Stimulated activated CD4-positive, alpha-beta T cell treated with anti-CD3 and anti-CD28 coated beads, TNF-alpha, amount 100 ng/mL, for 24 hours (primary cell): ENCODE measurements at places on chromosomes 16 and 17.

DNA sequence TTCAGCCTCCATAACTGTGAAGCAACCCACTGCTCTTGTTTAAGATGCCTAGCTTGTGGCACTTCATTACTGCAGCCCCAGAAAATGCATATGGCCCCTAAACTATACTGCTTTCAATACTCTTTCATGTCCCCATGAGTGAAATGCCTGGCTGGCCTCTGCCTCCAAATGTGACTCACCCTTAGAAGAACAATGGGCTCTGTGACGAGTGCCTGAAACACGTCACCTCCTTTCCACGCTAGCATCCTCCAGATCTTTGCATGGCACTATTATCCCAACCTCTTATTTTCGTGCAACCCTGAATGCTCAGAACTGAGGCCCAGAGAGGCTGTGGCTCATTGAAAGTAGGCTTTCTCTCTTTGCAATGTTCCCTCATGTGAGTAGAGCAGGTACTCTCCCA lies 233.1 kb downstream of the CBLN1 start:
- no peak for DNase-seq

GRCh38 chr17:43517161-43517560 lies 29.0 kb downstream of the ETV4 start:
- no peak for DNase-seq

GRCh38 chr17:13513039-13513405 lies 88.7 kb downstream of the HS3ST3A1 start:
- DNase-seq, result no peak

DNA sequence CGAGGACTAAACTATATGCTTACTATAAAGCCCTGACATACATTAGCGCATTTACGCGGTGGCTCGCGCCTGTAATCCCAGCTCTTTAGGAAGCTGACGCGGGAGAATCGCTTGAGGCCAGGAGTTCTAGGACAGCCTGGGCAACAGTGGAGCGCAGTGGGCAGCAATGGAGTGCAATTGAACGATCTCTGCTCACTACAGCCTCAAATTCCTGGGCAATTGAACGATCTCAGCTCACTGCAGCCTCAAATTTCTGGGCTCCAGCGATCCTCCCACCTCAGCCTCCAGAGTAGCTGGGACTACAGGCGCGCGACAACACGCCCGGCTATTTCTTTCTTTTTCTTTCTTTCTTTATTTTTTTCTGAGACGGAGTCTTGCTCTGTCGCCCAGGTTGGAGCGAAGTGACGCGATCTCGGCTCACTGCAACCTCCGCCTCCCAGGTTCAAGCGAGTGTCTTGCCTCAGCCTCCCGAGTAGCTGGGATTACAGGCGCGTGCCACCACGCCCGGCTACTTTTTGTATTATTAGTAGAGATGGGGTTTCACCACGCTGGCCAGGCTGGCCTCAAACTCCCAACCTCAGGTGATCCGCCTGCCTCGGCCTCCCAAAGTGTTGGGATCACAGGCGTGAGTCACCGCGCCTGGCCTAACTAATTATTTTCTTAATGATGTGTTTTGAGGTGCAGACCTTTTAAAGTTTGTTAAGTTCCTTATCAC lies 506 bp upstream of the COG7 start:
- DNase-seq, result no peak

- no peak for DNase-seq
Observed at GRCh38 chr17:30969989-30970830, 629 bp upstream of the RNF135 start.

- no peak for DNase-seq
Observed at GRCh38 chr16:82043680-82044584, 8.9 kb downstream of the HSD17B2 start.

DNA sequence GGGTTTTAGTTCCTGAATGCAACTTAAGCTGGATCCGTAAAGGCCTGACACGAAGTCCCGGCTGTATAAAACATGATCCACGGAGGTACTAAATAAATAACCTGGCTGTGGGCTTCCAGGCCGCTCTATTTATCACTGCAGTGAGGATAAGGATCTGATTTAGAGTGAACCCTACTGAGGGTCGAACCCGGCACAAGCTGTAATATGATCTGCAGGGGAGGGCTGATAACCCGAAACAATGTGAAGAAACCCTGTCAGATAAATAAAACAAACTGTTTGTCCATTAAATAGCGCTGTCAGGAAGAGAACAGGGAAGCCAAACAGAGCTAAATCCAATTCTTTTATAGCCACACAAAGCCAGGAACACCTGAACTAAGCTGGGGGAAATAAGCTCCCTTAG lies 375.6 kb upstream of the SALL1 start:
- no peak for DNase-seq

GRCh38 chr17:28333083-28333746 lies 2.1 kb downstream of the IFT20 start:
- DNase-seq, result no peak

GRCh38 chr16:963913-964312 lies 6.9 kb downstream of the LMF1 start:
- no peak for DNase-seq

- DNase-seq, result no peak
Observed at GRCh38 chr16:89040391-89040790, 53.3 kb upstream of the ACSF3 start.

- DNase-seq, result no peak
Observed at GRCh38 chr16:5709889-5710288, 612.3 kb upstream of the EEF2KMT start.

DNA sequence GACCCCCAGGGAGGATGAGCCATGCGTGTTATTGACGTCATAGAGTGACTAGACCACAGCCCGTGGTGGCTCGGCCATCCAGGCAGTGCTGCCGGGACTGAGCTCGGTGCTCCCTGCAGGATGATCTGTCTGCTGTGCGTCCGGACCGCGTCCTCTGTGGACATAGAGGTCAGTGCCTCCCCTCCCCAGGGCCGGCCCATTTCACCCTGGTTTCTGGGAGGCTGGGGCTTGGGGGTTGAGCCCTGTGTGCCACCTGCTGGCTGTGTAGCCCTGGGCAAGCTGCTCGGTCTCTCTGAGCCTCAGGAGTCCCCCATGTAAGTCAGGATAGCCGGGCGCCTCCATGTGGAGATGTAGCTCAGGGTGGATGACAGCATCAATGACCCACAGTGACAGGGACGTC lies 8.3 kb downstream of the TSC2 start:
- DNase-seq, result no peak

GRCh38 chr16:12096157-12096777 lies 119.7 kb downstream of the SNX29 start:
- no peak for DNase-seq

GRCh38 chr17:36510636-36511035 lies 24.0 kb downstream of the MYO19 start:
- no peak for DNase-seq

DNA sequence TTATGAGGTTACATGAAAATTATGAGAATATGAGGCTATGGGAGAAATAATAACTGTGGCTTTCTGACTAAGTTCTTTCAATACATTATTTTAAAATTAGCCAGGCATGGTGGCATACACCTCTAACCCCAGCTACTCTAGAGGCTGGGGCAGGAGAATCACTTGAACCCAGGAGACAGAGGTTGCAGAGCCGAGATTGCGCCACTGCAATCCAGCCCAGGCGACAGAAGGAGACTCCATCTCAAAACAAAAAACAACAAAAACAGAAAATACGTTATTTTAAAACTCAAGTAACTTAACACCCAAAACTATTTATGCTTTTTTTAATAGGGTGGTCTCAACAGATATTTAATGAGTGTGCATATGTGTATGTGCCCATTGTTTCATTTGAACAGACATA lies 2.4 kb upstream of the RFFL start:
- DNase-seq, result no peak

DNA sequence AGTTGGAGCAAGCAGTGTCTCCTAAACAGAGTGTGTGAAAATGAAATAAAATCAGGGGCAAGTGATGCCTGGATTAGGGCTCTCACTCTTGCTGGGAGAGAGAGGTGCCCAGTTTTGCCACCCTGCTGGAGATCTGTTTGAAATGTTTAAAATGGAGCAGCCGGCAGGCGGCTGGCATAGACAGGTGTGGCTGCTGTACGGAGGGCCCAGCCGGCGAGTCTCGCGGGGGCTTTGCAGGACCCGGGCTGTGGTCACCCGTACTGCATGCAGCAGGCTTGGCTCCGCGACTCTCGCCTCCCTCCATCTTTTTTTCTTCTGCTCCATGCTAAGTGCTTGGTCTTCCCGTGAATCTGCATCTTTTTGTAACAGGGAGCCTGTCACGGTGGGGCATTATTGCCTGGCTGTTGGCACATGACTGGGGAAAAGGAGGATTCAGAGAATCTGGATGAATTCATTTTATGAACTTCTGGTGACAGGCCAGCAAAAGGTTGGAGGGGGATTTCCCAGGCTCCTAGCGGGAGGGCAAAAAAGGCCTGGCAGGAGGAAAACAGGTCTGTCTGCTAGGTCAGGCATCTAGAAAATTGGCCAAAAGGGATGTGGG lies 1.8 kb downstream of the ZNRF1 start:
- no peak for DNase-seq

- DNase-seq, result no peak
Observed at GRCh38 chr16:35797811-35798210, 2338.4 kb downstream of the TP53TG3F start.

- no peak for DNase-seq
Observed at GRCh38 chr16:75234856-75235696, 16.3 kb downstream of the CTRB1 start.

DNA sequence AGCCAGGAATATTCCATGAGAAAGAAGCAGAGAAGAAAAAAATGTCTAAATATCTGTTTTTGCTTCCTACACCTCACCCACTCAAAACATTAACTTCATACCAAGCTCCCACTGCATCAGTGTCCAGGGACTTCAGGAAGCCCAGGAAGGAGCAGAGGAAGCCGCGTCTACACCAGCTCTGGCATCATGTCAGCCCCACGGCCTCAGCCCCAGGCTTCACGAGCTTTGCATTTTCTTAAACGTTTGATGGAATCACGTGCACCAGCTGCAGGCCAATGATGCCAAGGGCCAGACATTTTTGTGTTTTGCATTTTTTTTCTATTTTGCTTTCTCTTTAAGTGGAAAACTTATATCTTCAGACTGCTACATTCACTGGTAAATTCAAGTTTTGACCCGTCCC lies 48.6 kb downstream of the CDRT4 start:
- DNase-seq, result no peak

GRCh38 chr16:27359051-27359450 lies 42.9 kb upstream of the IL21R start:
- no peak for DNase-seq

GRCh38 chr17:16488186-16488967 lies 3.6 kb downstream of the LRRC75A start:
- no peak for DNase-seq

- no peak for DNase-seq
Observed at GRCh38 chr17:62808576-62808970, 459 bp upstream of the MARCHF10 start.

DNA sequence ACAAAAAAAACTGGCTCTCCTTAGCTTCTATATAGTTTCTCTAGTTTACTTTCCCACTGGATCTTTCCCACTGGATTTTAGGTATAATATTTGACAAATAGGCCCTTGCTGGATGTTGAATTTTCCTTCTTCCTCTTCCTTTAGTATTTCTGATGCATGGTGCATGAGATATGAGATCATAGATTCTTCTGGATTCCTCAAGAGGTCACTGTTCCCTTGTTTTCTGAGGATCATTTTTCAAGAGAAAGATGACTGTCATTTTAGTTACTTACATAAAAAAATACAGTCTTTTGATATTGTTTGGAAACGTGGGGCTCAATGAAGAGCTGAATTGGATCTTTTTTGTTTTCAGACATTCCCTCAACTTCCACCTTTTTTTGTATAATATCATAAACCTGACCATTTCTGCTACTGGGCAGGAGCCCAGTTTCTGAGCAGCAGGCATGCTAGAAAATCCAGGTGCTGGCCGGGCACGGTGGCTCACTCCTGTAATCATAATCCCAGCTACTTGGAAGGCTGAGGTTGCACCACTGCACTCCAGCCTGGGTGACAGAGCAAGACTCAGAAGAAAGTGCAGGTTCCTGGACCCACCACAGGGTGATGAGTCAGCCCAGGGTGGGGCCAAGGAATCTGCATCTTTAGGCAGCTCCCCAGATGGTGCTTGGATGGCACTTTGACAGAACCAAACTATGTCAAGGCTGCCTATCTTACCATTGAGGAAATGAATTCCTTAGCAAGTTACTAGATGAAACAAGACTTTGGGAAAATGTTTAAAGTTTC lies 70.3 kb downstream of the SDR42E1 start:
- no peak for DNase-seq

DNA sequence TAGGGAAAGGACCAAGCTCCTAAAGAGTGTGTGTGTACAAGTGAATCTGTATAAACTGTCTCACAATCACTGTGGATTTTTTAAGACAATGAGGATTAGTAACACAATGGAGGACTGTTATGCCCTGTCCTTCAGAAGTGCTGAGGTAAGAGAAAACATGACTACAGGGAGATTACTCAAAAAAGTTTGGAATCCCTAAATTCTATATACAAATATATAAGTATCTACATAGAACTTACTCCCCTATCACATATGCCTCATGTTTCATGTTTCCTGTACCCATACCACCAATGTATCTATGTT lies 81.9 kb downstream of the STH start:
- no peak for DNase-seq

- no peak for DNase-seq
Observed at GRCh38 chr17:6011206-6011605, 59.0 kb upstream of the WSCD1 start.

DNA sequence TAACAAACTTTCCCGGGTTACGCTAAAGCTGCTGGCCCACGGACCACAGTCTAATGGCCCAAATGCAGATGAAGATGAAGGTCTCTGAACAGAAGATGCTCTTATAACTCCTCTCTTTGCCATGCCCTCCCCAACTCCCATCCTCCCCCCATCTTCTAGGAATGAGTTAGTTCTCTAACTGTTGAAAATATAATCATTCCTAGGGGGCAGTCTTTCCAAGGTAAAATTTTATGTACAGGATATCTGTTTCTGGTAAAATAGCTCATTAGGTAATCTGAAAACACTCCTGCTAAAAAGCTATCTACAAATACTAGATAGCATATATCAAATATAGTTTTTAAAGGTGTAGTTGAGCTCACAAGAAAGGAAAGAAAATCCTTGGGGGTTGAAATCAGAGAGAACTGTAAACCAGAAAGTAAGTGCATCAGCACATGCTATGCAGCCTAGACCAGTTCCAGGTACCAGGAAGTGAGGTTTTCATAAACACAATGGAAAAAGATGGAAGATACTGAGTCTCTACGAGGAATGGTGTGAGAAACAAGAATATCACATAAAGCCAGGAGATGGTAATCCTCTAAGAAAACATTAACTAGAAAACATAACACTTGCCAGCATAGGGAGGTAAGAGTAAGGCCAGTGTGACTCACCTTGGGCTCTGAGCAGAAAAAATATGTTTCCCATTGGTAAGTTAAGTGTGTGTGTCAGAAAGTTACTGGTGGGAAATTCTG lies 38.1 kb downstream of the CMC2 start:
- no peak for DNase-seq

DNA sequence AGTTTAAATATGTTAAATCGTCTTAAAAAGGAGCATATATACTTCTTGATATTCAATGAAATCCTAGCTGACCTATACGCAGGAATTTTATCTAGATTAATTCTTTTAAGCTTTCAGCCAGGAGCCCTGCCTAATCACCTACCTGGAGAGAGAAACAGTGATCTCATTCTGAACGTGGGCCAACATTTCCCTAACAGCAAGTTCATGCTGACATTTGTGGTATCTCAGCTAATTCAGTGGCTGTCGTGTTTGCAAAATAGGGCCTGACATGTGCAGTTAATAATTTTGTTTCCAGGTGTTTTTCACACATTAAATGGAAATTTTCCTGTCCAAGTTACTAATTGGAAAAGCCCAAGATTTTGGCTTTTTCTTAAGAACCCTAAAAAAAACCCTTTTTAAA lies 17.4 kb downstream of the KRT24 start:
- DNase-seq, result no peak

- no peak for DNase-seq
Observed at GRCh38 chr16:88938777-88939244, 38.2 kb downstream of the CBFA2T3 start.

- no peak for DNase-seq
Observed at GRCh38 chr16:20798364-20798763, 7.9 kb downstream of the ERI2 start.
